ENCODE measurements at places on chromosomes 7 and 10. TPM values are rescaled to one million over a fixed set of nuclear protein-coding genes. Genes with fewer than 3 reads are reported as not detected.

RPEL1 gene
- total RNA-seq, result not detected

TWIST1 gene
- 24.9 TPM for total RNA-seq

PRKAR2B gene
- 6.8 TPM for total RNA-seq

ZPBP gene
- not detected for total RNA-seq

NEUROG3 gene
- not detected for total RNA-seq

SHTN1 gene
- 2.9 TPM for total RNA-seq

LIPK gene
- total RNA-seq, result not detected

ZP3 gene
- 0.89 TPM for total RNA-seq

PYROXD2 gene
- 12.5 TPM for total RNA-seq

Data from smooth muscle cell of the umbilical artery (primary cell).